ENCODE measurements at places on chromosomes 11 and 22. TPM values are rescaled to one million over a fixed set of nuclear protein-coding genes. Genes with fewer than 3 reads are reported as not detected.
A peak's percentile ranks its signal among the peaks of the same experiment; 100 is the strongest.

Gene H19
- not detected for polyA plus RNA-seq

Gene KAT5
- 32.5 TPM for polyA plus RNA-seq

- no peaks in the 10 kb centered on the region for H3K4me1 ChIP-seq
- H3K36me3 ChIP-seq, result no peaks in the 10 kb centered on the region
- DNase-seq, result no peak
- no peaks in the 10 kb centered on the region for H3K27me3 ChIP-seq
- no peak overlapping the region for H3K4me3 ChIP-seq
These were observed 82.7 kb downstream of the RASSF10 start for GRCh38 chr11:13091804-13092203.

DNA sequence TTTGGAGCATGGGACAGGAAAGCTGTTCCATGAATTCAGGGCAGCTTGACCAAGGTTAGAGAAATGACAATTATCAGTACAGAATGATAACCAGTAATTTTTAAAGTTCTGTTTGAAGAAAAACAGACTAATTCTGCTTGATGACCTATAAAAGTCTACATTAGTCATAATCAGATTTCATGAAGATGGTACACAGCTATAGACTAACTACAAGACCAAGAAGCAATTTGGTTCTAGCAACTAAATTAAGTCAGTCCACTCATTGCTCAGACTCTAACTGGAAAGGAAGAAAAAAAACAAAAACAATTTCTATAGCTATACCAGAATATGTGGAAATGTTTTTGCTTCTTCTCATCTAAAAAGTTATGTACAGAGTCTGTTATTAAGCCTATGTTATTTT lies 24.9 kb downstream of the MRTFA start:
- no peak overlapping the region for H3K4me3 ChIP-seq
- H3K27ac ChIP-seq, result no peak overlapping the region
- no peaks in the 10 kb centered on the region for H3K27me3 ChIP-seq
- H3K4me1 ChIP-seq, result no peaks in the 10 kb centered on the region

- no peaks in the 10 kb centered on the region for H3K4me1 ChIP-seq
- H3K36me3 ChIP-seq, result no peaks in the 10 kb centered on the region
- peaks cover 50% of the 10 kb centered on the region for H3K27me3 ChIP-seq
- H3K27ac ChIP-seq, result no peak overlapping the region
- no peak for DNase-seq
These were observed 999 bp downstream of the FGF3 start for GRCh38 chr11:69818231-69818602.

DNA sequence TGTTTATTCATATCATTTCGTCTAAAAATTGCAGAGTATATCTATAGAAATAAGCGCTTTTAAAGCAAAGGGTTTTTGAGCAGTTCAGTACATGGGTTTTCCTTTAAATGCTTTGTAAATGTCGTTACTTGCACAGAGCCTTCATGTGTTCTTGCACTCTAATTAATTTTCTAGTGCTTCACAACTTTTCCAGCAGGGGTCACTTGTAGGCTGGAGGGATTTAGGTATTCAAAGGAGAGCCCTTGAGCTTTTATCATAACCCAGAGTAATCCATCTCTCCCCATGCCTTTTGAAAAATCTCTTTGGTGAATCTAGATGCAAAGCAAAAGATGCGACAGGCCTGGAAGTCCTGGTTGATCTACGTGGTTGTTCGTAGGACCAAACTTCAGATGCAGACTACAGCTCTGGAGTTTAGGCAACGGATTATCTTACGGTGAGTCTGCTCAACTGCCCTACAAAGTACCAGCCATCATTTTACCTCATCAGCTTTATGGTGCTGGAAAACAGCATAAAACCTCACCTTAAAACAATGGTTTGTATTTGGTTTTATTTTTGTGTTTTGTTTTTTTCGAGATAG lies 60.4 kb downstream of the SFI1 start:
- H3K36me3 ChIP-seq, result peaks cover 48% of the 10 kb centered on the region
- no peak overlapping the region for H3K27ac ChIP-seq
- H3K4me1 ChIP-seq, result no peaks in the 10 kb centered on the region
- peak; percentile 8 for DNase-seq

DNA sequence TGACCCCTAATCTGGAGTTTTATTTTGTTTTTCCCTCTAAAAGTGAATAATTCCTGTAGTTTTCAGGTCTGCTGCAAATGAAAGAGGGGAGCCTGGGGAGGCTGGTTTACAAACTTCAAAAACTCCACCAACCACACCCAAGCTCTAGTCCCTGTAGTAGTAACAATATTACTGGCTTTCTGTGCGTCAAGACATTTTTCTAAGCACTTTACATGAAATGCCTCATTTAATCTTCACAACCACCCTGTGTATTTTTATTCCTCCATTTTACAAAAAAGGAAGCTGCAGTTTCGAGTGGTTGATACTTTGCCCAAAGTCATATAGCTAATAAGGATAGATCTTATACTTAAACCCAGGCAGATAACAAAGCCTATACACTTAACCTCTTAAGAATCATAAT lies 23.5 kb downstream of the CTNND1 start:
- no peak for DNase-seq
- peaks cover 60% of the 10 kb centered on the region for H3K4me1 ChIP-seq
- no peak overlapping the region for H3K4me3 ChIP-seq
- H3K36me3 ChIP-seq, result peaks cover 9% of the 10 kb centered on the region

DNA sequence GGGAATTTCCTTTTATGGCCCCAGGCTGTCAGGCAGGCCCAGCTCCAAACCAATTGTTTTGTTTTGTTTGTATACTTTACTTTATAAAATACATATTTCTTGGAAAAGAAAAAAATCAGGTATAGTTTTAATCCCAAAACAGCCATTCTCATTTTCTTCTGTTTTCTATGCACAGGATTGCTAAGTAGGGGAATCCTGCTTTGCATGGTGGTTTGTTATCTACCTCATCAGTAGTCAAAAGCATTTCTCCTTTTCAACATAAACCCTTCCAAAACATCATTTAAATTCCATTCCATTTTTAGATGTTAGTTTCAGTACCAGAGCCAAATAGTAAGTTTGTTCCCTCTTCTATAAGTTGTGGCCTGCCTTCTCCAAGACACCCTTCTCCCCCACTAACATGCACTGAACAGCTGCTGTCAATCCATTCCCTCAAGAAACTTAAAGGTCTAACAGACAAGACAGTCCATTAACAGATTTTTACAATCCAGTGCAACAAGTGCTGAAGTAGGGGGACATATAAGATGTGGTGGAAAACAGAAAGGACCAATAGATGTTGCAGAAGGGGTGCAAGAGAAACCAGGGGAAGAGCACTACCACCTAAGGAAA lies 3.7 kb downstream of the ILK start:
- peak overlapping the region; percentile 99 for H3K27ac ChIP-seq
- H3K4me1 ChIP-seq, result peaks cover 65% of the 10 kb centered on the region
- no peak overlapping the region for H3K4me3 ChIP-seq
- DNase-seq, result no peak

DNA sequence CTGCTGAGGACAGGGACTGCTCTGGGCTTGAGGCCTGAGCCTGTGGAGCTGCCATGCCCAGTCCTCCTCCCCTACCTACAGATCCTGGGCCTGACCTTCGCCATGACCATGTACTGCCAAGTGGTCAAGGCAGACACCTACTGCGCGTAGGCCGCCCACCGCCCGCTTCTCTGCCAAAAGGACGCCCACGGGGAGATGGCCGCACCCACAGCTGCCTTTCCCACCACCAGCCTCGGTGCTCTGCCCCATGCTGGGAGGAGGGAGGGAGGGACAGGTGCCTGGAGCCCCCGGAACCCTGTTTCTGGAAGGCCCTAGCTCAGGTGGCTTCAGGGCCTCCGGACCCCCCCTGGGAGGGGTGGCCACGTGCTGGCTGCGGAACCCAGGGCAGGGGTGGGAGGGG lies 23.8 kb downstream of the TSPAN4 start:
- H3K27me3 ChIP-seq, result no peaks in the 10 kb centered on the region
- DNase-seq, result no peak
- peaks cover 6% of the 10 kb centered on the region for H3K36me3 ChIP-seq
- H3K4me3 ChIP-seq, result no peak overlapping the region

DNA sequence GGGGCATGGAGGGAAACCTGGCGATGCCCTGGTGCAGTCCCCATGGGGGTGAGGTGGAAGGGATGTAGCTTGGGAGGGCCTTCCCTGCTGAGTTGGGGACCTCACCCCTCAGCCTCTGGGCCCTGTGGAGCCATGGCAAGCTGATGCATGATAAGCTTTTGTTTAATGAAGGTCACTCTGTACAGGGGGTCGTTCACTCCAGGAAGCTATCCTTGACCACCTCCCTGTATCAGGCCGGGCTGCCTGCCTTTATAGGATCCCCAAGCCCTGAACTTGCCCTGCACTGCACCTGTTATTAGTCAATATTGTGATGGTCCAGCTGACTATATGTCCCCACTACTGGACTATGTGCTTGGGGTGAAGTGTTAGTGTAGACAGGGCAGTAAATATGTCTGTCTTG lies 49.7 kb upstream of the MYEOV start:
- no peak overlapping the region for H3K27ac ChIP-seq
- peaks cover 9% of the 10 kb centered on the region for H3K4me1 ChIP-seq
- H3K4me3 ChIP-seq, result no peak overlapping the region
- DNase-seq, result no peak
- H3K36me3 ChIP-seq, result no peaks in the 10 kb centered on the region

GRCh38 chr22:29203488-29204454 lies 1.9 kb upstream of the EMID1 start:
- no peak overlapping the region for H3K4me3 ChIP-seq
- peaks cover 17% of the 10 kb centered on the region for H3K4me1 ChIP-seq
- no peak for DNase-seq
- no peaks in the 10 kb centered on the region for H3K36me3 ChIP-seq
- H3K27me3 ChIP-seq, result peaks cover 34% of the 10 kb centered on the region

DNA sequence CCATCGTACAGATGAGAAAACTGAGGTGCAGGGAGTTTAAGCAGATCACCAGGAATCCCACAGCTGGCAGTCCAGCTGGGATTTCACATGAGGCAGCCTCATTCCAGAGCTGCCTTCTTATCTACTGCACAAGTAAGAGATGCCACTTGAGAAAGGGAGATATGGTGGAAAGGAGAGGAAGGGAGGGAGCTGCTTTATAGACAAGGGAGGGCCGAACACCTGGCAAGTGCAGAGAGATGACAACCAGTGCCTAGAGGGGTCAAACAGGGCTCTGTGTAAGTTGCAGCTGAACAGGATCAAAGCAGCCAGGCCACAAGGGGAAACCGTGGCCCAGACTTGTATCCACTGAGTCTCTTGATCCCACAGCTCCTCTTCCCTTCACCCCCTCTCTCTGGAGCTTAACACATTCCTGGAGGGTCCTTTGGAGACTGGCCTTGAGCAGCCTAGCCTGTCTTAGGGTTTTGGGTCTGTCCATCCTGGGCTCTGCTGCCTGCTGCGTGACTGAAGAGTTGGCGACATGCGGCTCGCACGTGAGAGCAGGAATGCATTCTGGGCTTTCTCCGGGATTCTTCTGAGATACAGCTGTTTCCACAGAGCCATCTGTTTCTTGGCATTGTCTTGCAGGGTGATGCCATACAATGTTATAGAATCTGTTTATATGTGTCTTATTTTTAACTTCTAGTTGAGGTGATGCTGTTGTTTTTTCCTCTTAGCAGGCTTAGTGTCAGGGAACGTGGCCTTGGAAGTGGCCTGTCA lies 268.5 kb upstream of the SYN3 start:
- no peaks in the 10 kb centered on the region for H3K36me3 ChIP-seq
- no peaks in the 10 kb centered on the region for H3K4me1 ChIP-seq
- H3K27me3 ChIP-seq, result no peaks in the 10 kb centered on the region

GRCh38 chr11:117011541-117011898 lies 86.7 kb downstream of the SIK3 start:
- DNase-seq, result no peak
- no peaks in the 10 kb centered on the region for H3K27me3 ChIP-seq
- no peak overlapping the region for H3K27ac ChIP-seq
- H3K4me3 ChIP-seq, result no peak overlapping the region
- H3K4me1 ChIP-seq, result peaks cover 14% of the 10 kb centered on the region
- H3K36me3 ChIP-seq, result peaks cover 5% of the 10 kb centered on the region

- no peaks in the 10 kb centered on the region for H3K36me3 ChIP-seq
- H3K4me3 ChIP-seq, result no peak overlapping the region
- no peaks in the 10 kb centered on the region for H3K27me3 ChIP-seq
- DNase-seq, result peak; percentile 38
These were observed 40.1 kb upstream of the CD44 start for GRCh38 chr11:35098855-35099254.

Measured in CD14-positive monocyte (primary cell).